Activated CD4-positive, CD25-positive, alpha-beta regulatory T cell (primary cell): ENCODE measurements at places on chromosomes 13 and 19.

GRCh38 chr19:19805480-19805879, 16.1 kb downstream of the ZNF506 start:
- no peak for DNase-seq

DNA sequence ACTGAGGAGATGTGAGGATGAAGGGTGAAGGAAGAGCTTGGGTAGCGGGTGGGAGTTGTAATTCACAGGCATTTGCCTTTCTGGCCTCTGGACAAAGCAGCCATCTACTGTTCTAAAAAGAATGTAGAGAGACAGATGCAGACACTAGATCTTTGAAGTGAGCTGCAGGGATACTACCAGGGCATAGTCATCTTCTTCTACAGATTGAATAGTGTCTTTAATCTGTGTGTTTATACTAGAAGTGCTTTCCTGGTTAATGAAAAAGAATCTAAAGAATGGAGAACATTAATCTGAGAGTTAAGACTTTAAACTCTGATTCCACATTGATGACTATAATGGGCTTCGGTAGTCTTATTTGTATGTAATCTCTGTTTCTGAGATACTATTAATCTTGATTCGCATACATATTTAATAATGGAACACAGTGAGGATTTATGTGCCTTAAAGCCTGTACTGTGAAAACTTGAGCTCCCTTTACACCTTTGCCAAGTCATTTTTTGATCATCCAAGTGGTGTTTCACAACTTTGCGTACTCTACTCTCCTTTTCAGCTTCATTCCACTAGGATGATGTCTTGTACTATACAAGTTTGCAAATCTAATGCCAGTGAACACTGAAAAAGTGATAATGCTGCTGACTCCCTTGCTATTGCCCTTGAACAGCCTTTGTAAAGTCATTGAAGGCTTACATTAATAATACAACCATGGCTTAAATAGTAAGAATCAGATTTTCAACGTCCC, 2199.4 kb upstream of the PCDH20 start:
- DNase-seq = no peak

GRCh38 chr13:97165502-97166425, 56.4 kb upstream of the MBNL2 start:
- no peak for DNase-seq

GRCh38 chr19:49553451-49554271, 25.9 kb downstream of the RCN3 start:
- no peak for DNase-seq

- DNase-seq = no peak
These were observed 63.8 kb downstream of the KCNRG start for GRCh38 chr13:50078895-50079654.

- no peak for DNase-seq
These were observed 82.9 kb downstream of the TNFRSF19 start for GRCh38 chr13:23652909-23653726.

DNA sequence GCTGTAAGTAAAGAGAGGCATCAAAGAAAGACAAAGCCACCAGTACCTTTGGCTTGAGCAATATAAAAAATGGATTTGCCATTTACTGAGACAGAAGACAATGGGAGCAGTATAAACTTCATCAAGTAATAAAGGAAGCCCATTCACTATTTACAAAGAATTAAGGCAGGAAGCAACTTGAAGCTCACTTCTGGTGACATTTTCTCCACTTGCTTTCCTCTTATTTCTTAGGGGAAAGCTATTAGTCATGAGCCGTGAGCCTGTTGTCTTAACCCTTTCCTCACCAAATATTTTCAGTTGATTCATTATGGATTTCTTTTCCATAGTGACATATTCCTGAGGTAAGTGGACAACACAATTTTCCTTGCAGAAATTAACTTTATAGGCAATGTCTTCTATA, 156.8 kb downstream of the DNAJC3 start:
- no peak for DNase-seq

DNA sequence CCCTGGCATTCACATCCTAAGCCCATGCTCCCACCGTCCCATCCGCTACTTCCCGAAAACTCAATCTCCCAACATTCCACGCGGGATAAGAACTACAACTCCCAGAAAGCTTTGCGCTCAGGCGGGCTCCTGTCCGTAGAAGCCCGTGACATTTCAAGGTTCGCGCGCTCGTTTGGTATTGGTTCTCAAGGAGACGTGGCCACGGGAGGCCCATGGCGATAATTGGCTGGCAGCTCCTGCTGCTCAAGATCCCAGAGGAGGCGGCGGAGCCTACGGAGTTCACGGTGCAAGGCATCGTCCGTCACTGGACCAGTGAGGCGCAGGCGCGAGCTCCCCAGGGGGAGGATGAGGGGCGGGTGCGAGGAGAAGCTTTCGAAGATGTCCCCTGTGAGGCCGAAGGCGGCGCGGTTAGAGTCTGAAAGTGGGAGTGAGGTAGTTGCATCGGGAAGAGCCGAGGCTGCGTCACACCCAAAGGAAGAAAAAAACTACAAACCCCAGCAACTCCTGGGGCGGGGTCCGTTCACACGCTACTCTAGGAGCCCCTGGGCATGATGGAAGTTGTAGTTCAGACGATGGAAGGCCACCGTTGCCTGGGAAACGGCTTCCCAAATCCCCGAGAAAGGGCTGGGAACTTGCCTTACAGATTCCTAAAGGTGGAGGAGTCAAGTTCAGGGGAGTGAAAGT, 1.2 kb upstream of the MAMSTR start:
- DNase-seq = peak; percentile 76

DNA sequence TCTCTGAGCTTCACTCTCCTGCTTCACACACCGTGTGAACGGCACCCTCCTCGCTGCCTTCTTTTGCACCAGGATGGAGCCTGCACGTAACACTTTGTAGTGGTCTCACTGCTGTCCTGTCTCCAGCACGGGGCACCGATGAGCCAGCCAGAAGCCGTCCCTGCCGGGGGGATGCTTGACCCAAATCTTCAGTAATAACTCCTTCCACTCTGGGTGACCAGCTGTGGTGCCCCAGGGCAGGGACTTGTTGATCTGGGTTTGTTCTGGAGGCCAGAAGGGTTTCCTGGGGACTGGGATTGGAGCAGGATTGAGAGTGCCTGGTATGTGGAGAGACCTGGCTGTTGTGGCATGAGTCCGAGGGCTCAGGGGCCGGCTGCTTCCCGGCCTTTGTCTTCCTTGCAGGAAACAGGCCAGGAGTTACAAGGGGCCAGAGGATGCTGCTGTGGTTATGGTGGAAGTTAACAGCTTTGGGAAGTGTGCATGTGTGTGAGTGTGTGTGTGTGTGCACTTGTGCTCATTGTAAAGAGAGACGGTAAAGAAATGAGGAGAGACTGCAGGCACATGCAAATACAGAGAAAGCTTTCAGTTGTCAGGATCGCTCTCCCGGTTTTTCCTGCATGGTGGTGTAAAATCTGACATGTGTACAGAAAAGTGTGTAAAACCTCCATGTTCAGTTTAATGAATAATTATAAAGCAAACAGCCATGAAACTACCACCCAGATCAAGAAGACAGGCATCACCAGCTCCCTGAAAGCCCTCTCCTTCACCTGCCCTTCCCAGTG, 18.9 kb downstream of the PAK4 start:
- no peak for DNase-seq

DNA sequence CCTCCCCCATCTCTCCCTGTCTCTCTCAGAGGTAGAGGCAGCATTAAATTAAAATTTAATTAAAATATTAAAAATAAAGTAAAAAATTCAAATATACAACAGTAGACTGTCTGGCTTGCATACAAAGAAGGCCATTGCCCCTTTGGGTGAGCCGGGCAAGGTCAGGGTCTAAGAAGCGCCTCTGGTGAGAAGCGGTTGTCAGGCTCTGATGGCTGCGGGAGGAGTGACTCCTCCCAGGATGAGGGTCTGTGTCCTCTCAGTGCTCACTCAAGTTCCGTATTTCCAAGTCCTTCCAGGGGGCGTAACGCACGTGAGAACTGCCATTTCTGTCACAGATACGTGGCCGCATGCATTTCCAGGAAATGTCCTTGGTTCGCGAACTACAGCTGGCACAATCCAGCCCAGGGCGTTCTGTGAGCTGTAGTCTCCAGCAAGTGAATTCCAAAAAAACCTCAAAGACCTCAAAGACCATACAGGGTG, 737 bp upstream of the ZNF181 start:
- no peak for DNase-seq

- DNase-seq = no peak
These were observed 122.1 kb downstream of the CYSLTR2 start for GRCh38 chr13:48775804-48776203.

DNA sequence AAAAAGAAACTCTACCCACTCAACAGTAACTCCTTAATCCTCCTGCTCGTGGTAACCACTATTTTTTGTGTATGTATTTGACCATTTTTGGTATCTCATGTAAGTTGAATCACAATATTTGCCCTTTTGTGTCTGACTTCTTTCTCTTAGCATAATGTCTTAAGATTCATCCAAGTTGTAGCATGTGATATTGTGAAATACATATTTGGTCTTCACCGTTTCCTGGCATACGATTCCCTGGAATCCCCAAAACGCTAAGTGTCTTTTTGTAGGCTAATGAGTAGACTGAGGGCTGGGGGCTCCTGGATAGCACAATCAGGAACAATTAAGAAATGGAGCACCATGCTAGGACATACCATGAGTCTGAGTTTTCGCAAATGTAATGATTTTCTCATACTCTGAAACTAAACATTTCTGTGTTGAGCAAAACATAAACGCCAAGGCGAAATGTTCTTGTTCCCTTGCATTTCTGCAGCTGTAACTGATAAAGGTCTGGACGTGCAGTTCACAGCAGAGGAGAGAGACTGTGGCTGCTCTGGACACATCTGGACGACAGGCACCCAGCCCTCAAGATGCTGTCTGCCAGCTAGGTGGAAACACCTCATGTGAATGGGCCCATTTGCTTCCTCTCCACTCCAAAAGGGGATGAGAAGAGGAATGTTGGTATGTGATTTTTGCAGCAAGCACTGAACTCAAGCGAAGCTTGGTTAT, 38.4 kb downstream of the BRD4 start:
- no peak for DNase-seq

GRCh38 chr19:14519860-14520407, 1.7 kb upstream of the DNAJB1 start:
- DNase-seq = no peak

- no peak for DNase-seq
These were observed 953 bp downstream of the RLN3 start for GRCh38 chr19:14028901-14029300.

DNA sequence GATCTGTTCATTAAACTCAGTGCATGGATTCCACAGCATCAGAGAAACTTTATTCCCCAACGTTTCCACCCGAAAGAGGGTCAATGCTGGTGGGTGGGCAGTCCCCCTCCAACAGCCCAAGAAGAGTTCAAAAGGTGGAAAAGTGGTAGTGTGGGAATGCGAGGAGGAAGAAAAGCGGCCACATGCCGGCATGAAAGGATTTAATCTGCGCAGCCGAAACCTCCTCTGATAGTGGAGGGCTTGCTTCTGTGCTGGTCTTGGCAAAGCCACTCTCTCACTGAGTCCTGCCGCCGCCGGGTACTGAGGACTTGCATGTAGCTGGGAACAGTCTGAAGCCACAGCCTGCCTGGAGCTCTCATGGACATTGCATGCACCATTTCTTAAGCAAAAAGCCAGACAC, 136.2 kb upstream of the ZNF536 start:
- no peak for DNase-seq

DNA sequence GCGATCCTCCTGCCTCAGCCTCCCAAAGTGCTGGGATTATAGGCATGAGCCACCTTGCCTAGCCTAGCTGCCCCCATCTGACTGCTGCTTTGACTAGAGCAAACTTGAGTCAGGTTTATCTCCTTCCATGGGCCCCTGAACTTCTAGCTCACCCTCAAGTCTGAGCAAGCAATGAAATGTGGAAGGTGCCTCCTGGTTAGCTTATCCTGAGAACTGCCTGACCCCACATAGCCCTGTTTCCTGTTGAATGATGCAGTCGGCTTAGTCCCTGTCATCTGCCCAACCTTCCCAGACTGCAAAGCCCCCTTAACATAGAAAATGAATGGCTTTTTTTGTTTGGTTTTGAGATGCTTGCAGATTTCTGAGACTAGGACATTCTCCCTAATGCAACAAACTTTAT, 8.9 kb upstream of the TMEM160 start:
- DNase-seq = no peak

GRCh38 chr13:40922437-40923040, 96.6 kb downstream of the ELF1 start:
- no peak for DNase-seq

DNA sequence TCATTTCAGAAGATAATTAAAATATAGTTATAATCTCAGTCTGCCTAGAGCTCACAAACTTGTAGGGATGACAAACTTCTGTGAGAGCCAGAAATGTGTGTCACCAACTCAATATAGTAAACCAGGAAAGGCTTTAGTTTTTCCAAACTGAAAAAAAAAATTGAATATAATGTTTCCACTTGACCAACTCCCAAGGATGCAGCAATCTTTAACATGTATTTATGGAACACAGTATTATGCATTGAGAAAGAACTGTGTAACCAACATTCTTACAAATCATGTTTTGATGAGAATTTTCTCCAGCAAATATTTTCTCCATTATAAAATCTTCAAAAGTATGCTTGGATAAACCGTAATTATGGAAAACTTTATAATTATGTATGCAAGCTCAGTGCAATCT, 50.1 kb upstream of the KLF12 start:
- DNase-seq = no peak

DNA sequence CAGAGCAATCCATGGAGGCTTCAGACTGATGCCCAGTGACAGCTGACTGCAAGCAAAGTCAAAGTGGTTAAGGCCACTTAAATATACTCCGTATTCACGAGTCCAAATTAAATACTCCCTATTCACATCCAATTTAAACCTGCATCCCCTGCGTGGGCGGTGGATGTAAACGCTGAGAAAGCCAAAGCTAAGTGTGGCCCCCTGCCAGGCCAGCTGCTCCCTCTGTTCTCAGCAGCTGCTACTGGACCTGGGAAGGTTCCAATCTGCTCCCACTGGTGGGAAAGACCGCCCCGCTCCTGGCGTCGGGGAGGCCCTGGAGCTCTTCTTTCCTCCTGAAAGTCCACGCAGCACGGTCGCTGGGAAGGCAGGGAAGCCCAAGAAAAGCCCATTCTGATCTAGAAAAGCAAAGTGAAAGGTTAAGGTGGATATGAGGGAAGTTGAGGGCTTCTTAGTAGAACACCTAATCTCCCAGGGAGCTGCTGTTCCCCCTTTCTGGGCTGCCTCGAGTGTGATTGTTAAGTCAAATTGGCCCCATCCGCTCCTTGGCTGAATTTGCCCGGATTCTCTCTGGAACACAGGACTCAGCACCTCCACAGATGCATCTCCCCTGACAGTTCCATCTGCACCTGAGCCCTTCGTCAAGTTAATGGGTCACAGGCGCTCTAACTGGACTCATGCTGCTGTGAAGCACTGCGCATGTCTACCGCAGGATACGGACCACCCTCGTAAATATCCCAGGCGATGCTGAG, 205.5 kb downstream of the USP12 start:
- DNase-seq = no peak

GRCh38 chr13:53121131-53121773, 92.6 kb downstream of the OLFM4 start:
- DNase-seq = no peak

GRCh38 chr19:18333680-18334079, 6.7 kb upstream of the PGPEP1 start:
- DNase-seq = no peak

- DNase-seq = no peak
These were observed 5.9 kb upstream of the ISYNA1 start for GRCh38 chr19:18443831-18444230.

- DNase-seq = no peak
These were observed 3.2 kb downstream of the KLF16 start for GRCh38 chr19:1860042-1860775.
